HCT116 (cell line): ENCODE measurements at places on chromosomes 16 and 17. TPM values are rescaled to one million over a fixed set of nuclear protein-coding genes. Genes with fewer than 3 reads are reported as not detected.

PRDM7 gene
- total RNA-seq: 0.07 TPM

VASN gene
- total RNA-seq: 6.3 TPM

SLC52A1 gene
- not detected for total RNA-seq

BAIAP2 gene
- total RNA-seq: 105 TPM

MYL4 gene
- total RNA-seq: 0.32 TPM

ITGAX gene
- 1.9 TPM for total RNA-seq
